Activated T-helper 1 cell treated with Interleukin-2 at 50 U/mL for 16 hours (primary cell): ENCODE measurements at places on chromosomes 1 and 21.

DNA sequence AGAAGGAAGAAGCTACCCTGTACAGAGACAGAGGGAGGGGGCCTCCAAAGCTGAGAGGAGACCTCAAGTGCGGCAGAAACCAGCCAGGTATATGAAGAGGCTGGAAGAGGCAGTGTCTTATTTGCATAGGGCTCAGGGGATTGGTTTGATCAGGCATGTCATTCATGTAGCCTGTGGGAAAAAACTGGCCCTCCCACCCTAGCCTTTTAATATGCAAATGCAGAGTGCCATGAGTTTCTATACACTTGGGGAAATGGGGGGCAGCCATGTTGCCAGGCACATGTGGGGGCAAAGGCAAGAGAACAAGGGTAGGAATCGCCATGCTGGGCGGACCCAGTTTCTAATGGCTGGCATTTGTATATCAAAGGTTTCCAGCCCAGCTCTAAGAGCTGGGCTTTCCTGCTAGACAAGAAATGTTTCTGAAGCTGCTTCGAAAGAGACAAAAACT is 172.7 kb downstream of the RASAL2 start:
- DNase-seq, result no peak

DNA sequence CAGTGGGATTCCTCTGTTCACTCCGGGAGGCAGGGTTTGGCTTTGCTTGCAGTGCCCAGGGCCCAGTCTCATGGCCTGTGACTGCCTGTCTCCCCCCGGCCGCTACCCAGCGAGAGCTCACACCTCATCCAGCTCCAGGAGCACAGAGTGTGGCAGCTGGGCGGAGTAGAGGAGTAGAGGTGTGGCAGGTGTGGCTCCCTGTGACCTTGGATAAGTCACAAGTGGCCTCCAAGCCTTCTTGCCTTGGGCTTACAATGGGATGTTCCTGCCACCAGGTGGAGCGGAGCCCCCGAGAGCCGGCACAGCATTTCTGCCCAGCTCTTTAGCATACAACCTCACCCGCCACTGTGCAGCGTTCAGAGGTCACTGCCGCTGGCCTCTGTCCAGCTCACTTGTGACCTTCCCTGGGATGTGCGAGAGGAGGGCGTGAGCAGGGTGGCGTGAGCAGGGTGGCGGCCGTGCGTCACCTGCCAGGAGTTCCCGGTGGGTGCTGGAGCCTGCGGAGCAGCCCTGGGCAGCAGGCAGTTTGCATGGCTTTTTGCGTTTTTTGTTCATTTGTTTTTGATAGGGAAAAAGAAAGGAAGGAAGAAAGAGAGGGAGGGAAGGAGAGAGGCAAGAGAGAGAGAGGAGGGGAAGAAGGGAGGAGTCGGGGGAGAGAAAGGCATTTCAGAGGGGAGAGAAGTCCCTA is 42.4 kb downstream of the CRYAA start:
- no peak for DNase-seq

- no peak for DNase-seq
These were observed at the start of gene FCRL4 for GRCh38 chr1:157597959-157598667. TSS of gene FCRL4 (minus strand) at chr1:157598085. CDS start at chr1:157597944, 141 bp downstream.

- no peak for DNase-seq
These were observed 25.8 kb downstream of the ABCA4 start for GRCh38 chr1:94095112-94095637.

DNA sequence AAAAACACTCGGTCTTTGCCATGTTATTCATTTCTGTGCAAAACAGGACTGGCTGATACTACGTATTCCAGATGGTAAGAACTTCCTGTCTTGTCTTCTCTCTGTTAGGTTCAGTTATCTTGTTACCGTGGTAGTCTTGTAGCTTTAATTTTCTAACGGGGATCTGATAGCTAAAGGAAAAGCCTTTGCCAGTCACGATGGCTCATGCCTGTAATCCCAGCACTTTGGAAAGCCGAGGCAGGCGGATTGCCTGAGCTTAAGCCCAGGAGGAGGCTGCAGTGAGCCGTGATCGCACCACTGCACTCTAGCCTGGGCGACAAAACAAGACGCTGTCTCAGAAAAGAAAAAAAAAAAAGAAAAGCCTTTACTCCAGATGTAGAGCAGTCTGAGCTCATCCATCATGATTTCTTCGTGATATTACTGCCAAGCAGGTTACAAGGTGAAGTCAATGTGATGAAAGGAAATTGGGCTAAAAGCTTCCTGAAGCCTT is 11.1 kb upstream of the MSTO1 start:
- DNase-seq, result no peak

GRCh38 chr1:225946803-225947202 is 5.8 kb upstream of the LEFTY2 start:
- no peak for DNase-seq

DNA sequence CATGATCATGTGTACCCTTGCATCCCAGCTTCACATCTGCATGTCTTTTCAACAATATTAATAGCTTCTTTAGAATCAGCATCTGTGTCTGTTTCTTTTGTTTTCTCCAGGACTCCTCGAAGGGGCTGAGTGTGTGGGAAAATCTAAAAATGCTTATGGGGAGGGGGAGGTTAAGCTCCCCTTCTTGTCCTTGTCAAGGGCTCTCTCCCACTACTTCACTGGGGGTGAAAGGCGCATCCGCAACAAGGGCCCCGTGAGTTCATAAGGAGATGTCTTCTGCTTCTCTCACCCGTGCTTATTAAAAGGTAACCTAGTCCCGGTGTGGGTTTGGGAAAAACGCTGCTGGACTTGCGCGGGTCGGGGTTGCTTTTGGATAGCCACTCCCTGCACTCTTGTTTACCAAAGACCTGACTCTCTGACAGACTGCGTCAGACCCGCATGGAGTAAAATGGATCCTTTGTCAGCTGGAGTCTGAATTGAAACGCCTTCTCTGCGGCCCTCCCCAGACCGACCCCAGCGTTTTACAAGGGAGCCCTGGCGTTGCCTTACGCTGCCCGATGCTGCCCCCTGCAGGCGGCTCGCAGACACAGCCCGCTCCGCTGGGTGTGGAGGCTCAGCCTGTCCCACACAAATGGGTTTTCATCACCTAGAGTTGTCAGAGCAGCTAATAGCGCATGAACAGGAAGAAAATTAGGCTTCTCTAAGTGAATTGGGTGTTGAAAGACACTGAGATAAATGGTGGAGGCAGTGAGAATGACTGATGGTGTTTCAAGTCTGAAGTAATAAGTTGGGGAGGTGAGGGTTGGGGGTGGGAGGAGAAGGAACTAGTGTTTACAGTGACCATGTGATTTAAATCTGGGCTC is 53.8 kb downstream of the IER5 start:
- DNase-seq, result peak; percentile 76

GRCh38 chr21:46552274-46552673 is 52.6 kb downstream of the S100B start:
- DNase-seq, result no peak

DNA sequence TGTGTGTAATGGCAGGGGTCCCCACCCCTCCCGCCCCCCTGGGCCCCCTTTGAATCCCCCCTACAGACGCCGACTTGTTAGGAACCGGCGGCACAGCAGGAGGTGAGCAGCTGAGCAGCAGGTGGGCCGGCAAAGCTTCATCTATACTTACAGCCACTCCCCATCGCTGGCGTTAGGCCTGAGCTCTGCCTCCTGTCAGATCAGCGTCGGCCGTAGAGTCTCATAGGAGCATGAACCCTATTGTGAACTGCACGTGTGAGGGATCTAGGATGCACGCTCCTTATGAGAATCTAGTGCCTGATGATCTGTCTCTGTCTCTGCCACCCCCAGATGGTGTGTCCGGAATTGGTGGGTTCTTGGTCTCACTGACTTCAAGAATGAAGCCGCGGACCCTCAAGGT is 14.9 kb upstream of the VPS26C start:
- DNase-seq, result no peak

GRCh38 chr1:227059076-227059475 is 119.0 kb downstream of the COQ8A start:
- no peak for DNase-seq

DNA sequence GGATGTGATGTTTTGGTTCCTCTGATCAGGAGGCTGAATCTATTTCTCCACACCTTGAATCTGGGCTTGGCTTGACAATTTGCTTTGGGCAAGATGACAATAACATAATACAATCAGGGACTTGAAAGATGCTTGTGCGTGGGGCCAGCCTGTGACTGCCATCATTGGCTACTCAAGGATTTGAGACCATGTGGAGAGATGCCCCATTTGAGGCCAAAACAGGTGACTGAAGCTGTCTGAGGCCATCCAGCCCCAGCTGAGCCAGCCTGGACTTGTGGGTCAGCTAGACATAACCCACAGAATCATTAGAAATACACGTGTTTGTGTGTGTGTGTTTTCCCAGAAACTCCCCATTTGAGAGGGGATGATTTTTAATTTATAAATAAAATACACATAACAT is 421.5 kb downstream of the PTPRU start:
- no peak for DNase-seq

DNA sequence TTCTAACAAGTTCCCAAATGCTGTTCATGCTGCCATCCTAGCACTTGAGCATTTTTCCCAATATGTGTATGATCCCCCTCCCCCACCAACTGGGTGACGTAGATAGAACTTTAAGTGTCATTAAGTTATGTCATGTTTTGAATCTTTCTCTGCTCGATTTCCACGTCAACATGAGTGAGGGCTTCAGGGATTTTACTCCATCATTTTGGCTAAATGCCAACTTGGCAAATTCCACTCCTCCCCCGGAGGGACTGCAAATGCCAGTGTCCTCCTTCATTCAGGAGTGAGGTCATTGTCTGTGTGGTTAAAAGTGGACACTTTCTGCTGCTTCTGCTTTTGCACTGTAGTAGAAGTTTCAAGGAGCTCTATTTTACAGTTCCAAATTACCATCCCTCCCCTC is 201.7 kb downstream of the FGGY start:
- DNase-seq, result no peak

DNA sequence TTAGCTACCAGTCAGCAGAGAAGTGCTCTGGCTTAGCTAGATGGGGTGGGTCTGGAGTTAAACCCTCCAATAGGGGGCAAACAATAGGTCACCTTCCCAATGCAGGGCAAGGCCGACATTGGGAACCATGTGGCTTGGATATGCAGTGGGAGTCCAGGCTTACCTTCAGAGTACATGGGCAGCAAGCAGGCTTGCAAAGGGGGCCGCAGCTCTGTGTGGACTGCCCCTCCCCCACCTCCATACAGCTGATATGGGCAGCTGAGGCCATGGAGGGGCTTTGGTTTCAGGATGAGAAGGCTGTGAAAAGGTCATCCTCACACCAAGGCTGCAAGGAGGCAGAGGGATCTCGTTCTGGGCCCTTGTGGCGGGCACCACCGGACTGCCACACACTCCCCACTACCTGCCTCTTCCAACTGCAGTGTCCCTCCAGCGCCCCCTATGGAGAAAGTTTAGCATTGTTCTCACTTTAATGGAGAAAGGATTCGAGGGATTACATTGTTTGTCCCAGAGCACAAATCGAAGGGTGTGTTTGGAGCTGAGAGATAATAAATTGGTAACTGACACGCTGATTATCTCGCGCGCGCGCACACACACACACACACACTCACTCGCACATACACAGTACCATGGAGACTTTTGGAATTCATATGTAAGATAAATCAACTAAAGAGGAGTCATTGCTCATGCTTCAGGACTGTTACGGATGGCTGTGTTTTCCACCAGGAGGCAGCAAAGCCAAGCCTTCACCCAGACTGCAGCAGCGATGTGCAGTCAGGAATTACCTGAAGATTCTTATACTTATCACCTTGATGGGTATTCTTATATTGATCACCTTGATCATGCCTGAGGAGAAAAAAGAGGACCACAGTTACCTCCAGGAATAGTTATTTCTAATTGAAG is 7.0 kb upstream of the SMCP start:
- no peak for DNase-seq

- no peak for DNase-seq
These were observed 25.0 kb downstream of the GIPC2 start for GRCh38 chr1:78070758-78071157.

- no peak for DNase-seq
These were observed 182.6 kb downstream of the TGFB2 start for GRCh38 chr1:218527737-218528136.

- no peak for DNase-seq
These were observed 126.3 kb upstream of the F3 start for GRCh38 chr1:94667818-94668217.

DNA sequence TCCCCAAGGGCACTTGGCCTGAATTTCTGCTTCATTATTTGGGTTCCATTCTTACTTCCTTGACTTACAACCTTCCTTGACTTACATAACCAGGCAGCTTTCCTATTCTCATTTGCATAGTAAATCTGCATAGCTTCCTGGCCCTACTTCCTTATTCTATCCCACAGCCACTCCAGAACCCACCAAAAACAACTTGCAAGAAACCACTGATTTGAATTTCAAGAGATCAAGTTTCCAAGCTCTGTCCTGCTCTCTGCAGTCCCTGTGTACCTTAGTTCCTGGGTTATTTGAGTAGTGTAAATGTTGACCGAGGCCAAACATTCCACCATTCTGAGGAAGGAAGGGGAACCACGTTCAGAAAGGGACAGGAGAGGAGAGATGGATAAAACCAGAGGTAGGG is 603.3 kb downstream of the PTPRC start:
- DNase-seq, result no peak

- no peak for DNase-seq
These were observed 199.5 kb downstream of the TPR start for GRCh38 chr1:186175588-186175987.
